Activated effector memory CD4-positive, alpha-beta T cell treated with Interleukin-2 at 50 U/mL for 16 hours (primary cell): ENCODE measurements at places on chromosomes 5 and 9.

GRCh38 chr9:82034956-82035731, 46.6 kb downstream of the SPATA31D1 start:
- DNase-seq, result no peak

- DNase-seq, result no peak
Measured at GRCh38 chr5:135271533-135272310, 127.3 kb downstream of the MACROH2A1 start.

DNA sequence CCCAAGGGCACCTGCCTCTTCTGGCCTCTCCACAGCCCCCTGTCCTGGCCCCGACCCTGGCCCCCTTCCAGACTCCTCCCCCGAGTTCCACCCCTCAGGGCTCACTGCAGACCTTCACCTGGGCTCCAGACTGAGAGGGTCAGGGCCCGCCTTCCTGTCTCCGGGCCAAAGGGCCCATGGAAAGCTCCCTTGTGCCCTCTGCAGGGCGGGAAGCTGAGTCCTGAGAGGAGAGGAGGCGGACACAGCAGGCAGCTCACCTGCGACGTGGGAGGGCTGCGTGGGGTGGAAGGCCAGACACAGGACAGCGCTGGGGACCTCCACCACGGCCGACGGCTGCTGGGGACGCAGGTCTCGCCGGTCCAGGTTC, 20.6 kb downstream of the DYNC2I2 start:
- no peak for DNase-seq

GRCh38 chr5:148000036-148000435, 63.7 kb upstream of the SPINK5 start:
- DNase-seq, result no peak

GRCh38 chr9:37949576-37949975, 45.6 kb upstream of the SLC25A51 start:
- DNase-seq, result no peak

DNA sequence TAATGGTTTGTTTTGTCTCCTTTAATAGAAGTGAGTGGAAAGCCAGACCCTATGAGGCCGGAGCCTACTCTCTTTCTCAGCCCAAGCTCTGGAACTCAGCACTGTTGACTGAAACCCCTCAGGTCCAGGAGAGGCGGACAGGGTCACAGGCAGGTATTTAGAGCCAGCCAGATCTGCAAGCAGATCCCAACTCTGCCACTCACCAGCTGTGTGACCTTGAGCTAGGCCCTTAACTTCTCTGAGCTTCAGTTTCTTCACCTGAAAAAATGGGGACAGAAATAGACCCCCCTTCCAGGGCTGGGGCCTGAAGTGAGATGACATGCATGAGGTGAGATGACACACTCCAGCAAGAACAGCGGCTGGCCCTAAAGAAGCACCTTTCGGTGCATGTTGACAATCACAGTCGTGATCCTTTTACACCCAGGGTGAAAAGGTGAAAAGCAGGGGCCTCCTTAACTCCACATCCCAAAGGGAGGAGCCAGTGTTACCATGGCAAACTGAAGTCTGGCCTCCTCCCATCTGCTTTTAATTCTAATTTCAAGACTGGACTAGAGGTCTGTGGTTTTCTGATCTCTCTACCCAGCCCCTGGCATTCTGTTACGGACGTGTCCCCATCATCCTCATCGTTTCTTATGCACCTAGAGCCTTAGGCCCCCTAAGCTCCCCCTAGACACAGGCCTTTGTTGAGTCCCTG, 27.2 kb downstream of the MORN5 start:
- no peak for DNase-seq

- no peak for DNase-seq
Measured at GRCh38 chr9:903886-904285, 62.4 kb downstream of the DMRT1 start.

DNA sequence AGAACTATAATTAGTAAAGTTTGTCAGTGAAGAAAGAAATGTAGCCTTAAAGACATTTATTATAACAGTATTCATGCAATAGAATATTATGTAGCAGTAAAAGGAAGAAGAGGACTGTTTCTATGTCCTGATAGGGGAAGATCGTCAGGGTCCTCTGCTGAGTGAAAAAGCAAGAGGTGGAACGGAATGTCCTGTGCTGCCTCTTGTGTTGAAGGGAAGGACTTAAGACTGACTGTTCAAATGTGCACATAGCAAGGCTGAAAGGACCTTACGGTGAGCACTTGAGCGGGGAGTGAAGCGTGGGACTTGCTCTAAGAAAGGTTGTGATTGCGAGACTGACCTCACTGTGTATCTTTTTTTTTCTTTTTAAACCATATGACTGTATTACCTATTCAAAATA, 63.2 kb downstream of the SNX24 start:
- no peak for DNase-seq

GRCh38 chr9:110357505-110357904, 19.8 kb upstream of the TXNDC8 start:
- DNase-seq, result no peak

DNA sequence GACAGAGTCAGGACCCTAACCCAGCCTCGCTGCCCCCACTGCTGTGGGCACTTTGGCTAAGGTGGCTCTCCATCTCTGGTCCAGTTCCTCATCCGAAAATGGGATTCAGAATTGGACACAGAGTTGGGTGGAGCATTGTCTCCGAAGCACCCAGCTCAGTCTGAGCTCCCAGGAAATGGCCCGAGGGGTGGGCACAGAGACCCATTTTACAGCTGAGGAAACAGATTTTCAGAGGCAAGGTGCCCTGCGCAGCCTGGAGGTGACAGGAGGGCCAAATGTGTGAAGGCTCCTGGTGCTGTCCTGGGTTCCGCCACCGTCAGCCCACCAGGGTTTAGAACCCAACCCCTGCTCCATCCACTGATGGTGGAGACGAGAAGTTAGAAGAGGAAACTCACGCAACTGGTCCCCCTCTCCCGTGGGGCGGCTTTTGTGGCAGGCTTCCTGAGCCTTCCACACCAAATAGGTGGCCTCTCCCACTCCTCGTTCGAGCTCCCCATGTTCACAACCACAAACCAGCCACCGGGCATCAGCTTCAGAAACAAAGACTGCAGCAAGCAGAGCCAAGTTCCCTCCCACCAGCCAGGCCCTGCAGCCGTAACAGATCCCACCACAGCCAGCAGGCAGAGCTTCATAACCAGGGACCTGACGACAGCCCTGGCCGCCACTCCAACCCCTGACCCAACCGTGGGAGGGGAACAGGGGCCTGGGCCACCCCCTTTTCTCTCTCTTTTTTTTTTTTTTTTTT, 90.9 kb upstream of the LMX1B start:
- DNase-seq, result no peak

DNA sequence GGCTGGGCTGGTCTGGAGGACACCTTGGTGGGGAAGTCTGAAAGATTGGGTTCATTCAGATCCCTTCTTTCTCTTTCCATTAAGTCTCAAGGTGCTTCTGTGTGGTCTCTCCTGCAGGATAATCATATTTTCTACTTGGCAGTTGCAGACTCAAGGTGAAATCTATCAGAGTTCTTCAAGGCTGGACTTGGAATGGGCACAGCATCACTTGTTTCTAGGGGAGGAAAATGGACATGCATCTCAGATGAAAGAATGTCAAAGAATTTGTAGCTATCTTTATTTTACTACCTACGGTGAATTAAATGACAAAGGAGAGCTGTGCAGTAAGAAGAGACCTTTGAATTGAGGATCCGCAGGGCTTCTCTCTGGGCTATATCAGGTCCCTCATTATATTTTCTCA, 69.8 kb upstream of the PAPPA start:
- DNase-seq, result no peak

- DNase-seq, result no peak
Measured at GRCh38 chr5:107555425-107556090, 115.2 kb downstream of the EFNA5 start.

- no peak for DNase-seq
Measured at GRCh38 chr9:108867829-108868228, 5.8 kb downstream of the ACTL7A start.

DNA sequence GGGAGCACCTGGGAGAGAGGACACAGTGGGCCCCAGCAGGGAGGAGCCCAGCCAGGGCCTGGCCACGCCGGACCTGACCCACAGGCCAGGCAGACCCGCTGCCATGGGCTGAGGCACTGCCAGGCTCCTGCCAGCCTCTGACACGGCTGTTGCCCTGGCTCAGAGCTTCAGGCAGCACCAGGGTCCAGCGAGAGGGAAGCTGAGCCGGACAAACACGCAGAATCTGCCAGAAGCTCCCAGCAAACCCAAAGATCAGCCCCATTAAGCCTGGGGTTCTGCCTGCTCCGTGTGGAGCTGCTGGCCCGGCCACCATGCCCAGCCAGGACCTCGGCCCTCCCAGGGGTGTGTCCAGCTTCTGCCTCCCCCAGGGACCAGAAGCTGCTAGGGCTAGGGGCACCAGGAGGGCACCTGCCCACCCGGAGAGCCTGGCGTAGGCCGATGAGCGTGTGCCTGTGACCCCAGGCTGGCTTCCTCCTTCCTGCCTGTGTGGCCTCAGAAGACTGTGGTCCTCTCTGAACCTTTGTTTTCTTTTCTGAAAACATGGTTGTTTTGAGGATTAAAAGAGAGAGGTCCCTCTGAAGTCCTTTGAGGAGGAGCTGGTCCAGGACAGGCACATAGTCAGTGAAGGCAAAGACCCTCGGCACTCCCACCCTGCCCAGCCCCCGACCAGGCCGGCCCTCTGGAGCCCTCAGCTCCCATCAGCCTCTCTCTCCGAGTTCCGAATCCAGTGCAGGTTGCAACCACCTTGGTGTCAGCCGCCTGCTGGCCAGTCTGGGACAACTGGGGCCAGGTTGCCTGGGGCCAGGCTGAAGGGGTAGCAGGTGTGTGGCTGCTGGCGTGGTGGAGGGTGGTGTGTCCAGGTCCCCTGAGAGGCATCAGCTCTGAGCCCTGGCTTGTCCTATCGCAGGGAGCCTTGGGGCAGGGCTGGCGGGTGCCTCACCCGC, 39.6 kb downstream of the KCNT1 start:
- DNase-seq, result no peak

- no peak for DNase-seq
Measured at GRCh38 chr5:105953616-105954015, 1717.1 kb downstream of the EFNA5 start.

GRCh38 chr9:116288658-116289057, 135.1 kb downstream of the PAPPA start:
- no peak for DNase-seq

GRCh38 chr5:127891942-127892341, 188.8 kb downstream of the CCDC192 start:
- DNase-seq, result no peak

- no peak for DNase-seq
Measured at GRCh38 chr9:127424676-127424999, 456 bp downstream of the ZNF79 start.

- DNase-seq, result no peak
Measured at GRCh38 chr5:112186401-112186990, 232.6 kb downstream of the EPB41L4A start.

DNA sequence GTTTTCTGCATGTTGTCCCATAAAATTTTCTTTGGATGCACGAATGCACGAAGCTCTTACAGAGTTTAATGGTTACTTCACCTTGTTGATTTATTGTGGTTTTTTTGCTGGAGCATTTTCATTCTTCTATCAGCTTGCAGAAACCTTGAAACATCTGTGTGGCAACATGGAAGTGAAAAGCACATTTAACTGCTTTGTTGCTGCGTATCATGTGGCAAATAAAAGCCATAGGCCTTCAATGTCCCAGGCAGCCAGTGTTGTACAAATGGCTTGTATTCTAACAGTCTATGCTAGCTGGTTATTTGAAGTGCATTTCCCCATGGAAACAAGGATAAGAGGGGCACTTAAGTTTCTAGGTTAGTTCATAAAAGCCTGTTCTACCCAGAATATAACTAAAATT, 42.5 kb upstream of the RASGRF2 start:
- no peak for DNase-seq

GRCh38 chr9:121748727-121749423, 97.4 kb downstream of the DAB2IP start:
- no peak for DNase-seq

GRCh38 chr5:136655468-136655867, 290.1 kb upstream of the TRPC7 start:
- DNase-seq, result no peak

DNA sequence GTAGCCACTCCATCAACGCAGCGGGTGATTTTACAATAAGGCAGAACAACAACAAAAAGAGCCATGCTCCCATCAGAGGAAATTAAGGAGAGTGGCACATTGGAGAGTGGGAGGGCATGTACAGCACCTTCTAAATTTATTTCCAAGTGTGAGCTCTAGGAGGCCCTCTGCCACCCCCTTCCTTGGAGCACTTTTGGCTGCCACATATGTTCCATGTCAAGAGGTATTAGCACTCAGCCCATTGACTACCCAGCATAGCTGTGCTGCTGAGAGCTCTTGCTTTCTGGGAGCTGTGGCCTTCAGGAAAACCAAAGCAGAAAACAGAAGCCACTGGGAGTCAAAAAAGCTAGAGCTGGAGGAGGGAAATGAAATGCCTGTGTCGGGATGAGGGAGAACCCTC, 200.2 kb upstream of the PANK3 start:
- no peak for DNase-seq

DNA sequence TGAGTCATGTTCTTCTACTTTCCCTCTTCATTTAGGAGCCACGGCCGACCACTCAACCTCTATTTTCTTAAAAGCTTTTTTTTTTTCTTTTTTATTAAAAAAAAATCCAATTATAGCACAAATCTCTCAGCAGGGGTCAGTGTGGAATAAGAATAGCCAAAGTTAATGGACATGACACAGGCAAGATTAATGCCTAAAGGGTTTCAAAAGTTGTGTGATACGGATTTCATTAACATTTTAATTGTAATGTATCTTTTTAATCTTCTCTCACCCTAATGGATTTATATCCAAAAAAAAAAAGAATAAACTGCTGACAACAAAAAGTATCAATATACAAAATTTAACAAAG, 5.4 kb downstream of the NACC2 start:
- no peak for DNase-seq

DNA sequence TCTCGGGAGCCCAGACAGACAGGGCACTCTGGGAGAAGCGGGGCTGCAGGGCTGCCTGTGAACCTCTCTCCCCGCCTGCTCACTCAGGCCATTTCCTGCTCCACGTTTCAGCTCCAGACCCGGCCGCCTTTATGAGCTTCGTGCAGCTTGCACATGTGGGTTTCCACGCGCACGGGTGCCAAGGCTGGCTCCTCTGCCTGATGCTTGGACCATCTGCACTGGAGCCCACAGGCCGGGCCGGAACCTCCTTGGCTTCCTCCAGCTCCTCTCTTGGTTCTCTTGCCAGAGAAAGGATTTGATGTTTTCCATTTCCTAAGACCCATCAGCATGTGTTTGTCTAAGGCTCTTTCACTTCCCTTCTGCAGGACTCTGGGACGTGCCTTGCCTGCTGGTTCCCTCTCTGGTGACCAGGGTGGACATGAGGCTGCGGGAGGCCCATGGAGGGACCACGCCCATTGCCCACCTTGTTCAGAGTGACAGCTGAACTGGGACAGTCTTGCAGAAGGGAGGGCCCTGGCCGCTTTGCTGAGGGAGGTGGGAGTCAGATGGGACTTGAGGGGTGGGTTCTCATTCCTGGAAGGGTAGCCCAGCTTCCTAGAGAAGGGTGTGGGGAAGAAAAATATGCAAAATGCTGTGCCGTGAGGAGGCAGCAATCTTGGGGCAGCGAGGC, 23.3 kb upstream of the COL5A1 start:
- DNase-seq, result no peak
